ENCODE measurements at places on chromosomes 4 and X.

DNA sequence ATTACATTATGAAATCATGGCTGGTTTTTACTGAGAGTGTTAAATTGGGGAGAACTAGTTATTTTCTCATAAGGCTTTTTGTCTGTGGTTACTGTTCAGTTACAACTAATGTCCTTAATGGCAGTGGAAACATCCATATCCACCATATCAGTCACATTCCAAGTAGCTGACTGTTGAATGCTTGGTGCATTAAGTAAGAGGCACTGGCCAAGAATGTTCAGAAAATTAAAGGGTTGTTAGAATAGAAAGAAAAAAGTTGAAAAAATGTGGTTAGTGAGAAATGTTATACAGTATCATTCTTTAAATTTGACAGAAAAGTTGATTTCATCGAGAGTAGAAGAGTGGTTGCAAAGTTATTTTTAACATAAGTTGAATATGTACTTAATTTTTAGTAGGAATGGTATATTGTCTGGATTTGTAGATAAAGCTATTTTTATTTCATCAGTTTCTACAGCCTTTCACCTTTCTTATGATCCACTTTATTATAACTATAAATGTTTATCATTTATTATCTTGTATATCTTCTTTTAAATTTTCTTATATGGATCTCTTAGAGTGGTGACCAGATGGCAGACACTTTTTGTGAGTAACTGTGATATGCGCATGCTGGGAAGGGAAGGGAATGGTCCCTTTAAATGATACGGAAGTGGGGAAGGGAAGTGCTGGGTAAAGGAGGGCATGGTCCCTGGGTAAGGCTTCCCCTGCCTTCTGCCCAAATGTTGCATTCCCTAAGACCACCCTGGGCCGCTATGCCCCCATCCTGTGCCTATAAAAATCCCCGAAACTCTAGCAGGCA lies 2407.1 kb downstream of the ARAP2 start:
- no peak for DNase-seq

DNA sequence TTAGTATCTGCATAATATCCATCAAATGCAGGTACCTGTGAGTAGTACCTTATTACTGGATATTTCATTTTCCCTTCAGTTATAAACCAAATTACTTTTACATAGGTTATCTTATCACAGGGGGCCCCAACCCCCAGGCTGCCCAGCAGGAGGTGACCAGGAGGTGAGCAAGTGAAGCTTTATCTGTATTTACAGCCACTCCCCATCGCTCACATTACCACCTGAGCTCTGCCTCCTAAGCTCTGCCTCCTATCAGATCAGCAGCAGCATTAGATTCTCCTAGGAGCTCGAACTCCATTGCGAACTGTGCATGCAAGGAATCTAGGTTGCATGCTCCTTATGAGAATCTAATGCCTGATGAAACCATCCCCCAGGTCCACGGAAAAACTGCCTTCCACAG lies 6.3 kb downstream of the PRSS12 start:
- DNase-seq: no peak

DNA sequence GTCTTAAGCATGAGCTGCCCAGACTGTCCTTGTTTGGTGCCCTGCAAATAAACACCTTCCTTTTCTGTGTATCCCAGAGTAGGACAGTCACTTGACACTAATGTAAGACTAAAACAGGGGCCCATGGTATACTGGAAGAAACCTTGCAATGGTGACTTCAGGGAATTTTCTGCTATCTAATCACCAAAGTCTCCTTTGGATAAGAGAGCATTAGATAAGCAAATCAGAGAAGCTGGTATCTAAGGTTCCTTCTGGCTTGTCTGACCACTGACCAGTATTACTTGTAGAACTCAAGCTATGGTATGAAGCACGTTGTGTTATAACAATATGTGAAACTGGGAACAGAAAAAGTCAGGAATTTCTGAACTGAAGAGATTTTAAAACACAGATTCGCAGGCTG lies 173.9 kb downstream of the COL25A1 start:
- DNase-seq: no peak

DNA sequence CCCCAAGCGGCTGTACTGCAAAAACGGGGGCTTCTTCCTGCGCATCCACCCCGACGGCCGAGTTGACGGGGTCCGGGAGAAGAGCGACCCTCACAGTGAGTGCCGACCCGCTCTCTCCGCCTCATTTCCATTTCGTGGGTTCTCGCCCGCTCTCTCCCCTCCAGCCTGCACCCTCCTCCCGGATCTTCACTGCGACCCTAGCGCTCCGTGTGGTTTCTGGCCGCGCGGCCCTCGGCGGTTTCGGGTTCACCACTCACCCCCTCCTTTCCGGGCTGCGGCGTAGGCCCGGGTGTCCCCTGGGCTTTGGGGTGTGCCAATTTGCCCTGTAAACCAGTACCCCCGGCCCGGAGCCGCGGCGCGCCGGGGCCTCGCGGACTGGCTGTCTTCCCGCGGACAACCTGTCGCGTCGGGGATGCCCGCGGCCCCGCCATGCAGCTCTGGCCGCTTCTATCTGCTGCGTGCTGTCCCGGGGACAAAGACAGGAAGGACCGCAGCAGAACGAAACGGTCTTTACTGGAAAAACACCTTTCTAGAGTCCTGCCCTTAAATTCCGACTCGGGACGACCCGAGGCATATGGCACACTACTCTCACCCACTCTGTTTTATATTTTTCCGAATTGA lies 737 bp downstream of the FGF2 start:
- DNase-seq: peak; percentile 83

GRCh38 chr4:63901304-63901703 lies 507.9 kb downstream of the TECRL start:
- DNase-seq: no peak

- no peak for DNase-seq
Measured at GRCh38 chr4:97279391-97279790, 863.9 kb downstream of the STPG2 start.

DNA sequence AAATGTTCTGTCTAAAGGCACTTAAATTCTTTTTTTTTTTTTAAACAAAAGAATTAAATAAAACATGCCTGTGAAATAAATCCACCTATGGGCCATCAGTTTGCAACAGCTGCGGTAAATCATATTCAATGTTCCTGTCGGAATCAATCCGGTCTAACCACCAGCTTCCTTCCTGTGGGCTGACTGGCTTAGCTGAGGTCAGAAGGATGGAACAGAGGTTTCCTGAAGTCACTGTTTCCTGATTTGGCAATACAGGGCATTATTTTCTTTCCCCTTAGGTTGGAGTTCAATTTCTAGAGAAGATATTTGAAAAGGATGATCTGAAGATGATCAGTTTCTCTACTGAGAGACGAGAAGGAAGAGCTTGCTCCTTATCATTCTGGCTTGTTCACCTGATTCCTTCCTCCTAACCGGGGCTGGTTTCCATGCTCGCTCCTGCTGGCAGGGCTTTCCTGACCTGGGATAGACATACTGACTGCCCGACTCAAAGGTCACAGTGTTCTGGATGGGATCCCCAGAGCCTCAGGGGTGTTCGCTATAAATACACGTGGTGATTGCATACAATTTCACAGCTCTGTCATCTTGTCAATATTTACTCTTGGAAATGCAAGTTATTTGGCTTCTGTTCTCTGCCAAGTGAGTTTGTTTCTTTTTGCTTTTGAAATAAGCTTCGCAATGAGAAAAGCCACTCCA lies 21.7 kb downstream of the PDLIM3 start:
- DNase-seq: no peak

- no peak for DNase-seq
Measured at GRCh38 chr4:105392858-105393257, 81.0 kb downstream of the PPA2 start.

- DNase-seq: no peak
Measured at GRCh38 chr4:98539299-98539698, 119.1 kb downstream of the TSPAN5 start.

DNA sequence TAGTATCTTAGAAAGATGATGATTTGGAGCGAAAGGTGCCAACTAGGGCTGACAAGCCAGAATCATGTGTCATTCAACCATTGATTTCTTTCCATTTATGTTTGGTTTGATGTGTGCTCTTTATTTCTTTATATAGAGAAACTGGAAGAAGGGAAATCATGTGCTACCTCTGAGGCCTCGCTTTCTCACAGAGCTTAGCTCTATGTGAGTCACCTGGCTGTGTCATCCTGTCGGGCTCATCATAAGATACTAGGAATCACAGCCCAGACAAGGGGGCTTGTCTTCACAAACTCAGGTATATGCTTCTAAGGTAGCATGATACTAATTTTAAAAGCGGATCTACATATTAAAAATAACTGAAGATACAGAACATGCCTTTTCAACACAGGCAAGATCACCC lies 81.7 kb upstream of the GPM6B start:
- DNase-seq: no peak

DNA sequence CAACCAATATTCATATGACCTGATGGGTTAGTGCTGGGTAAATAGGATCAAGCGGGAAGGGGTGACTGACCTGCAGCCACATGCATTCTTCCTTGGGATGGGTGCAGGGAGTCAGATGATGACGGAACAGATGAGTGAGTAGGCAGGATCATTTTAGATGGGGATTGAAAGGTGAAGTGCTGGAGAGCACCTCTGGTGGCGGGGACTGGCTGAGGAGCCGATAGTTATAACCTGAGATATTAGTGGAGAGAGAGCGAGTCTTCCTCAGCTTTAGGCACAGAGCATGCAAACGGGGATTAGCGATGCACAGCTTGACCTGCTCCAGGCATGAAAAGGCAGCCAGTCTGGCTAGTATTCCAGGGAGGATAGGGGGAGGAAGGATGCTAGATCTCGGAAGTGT lies 99.1 kb downstream of the AFF1 start:
- DNase-seq: no peak

- no peak for DNase-seq
Measured at GRCh38 chr4:175998782-175999181, 66.9 kb upstream of the WDR17 start.

DNA sequence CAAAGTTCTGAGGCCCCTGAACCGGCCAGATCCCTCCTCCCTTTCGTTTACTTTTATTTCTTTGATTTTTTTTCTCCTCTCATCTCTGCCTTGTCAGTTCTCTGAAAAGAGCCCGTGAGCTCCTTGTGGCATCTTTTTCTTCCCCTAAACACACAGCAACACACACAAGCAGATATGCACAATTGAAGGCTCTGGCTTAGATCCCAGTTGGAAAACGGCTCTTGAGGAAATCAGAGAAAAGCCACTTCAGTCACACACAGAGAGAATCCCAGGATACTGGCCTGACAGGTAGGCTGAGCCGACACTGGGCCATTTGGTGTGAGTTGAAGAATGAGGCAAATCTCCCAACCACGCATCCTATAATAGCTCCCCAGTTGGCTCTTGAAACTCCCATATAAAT lies 12.9 kb downstream of the DIPK2B start:
- DNase-seq: no peak

GRCh38 chr4:173515458-173515857 lies 14.6 kb downstream of the HAND2 start:
- no peak for DNase-seq

DNA sequence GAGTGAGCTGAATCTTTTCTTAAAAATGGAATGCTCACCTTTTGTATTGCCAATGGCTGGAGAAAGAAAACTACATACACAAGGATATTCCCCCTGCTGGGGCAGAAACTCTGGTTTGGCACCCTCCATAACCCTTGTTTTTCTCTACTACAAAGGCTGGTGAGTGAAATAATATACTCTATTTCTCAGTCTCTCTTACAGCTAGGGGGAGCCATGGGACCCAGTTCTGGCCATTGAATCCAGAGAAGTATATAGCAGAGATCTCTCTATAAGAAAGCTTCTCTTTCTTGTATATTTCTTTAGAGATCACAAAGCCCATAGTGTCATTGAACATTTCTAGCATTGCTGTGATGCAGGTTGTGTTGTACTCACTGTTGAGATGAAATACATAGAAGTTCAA lies 49.8 kb downstream of the SMPX start:
- no peak for DNase-seq

DNA sequence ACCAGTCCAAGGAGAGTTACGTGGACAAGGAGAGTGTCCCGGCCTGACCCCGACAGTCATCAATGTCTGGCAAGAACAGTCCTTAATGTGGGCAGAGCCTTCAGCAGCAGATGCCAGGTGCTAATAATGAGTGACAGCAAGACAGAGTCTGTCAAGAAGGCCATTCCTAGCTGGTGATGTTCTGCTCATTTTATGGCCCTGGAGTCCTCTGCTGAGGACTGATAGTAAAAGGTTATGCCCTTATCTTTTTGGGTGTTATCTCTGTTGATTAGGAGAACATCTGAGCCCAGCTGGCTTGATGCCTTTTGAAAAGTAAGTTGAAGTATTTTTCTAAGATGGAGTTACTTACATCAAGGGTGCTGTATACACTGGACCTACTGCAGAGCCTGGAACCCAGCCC lies 67.3 kb downstream of the SLC34A2 start:
- DNase-seq: no peak

All from posterior vena cava (tissue), 2 donors.